ENCODE measurements at places on chromosomes 7 and 10. TPM values are rescaled to one million over a fixed set of nuclear protein-coding genes. Genes with fewer than 3 reads are reported as not detected.

GRCh38 chr10:30170814-30171213 lies 111.4 kb upstream of the JCAD start:
- no peak for DNase-seq

DNA sequence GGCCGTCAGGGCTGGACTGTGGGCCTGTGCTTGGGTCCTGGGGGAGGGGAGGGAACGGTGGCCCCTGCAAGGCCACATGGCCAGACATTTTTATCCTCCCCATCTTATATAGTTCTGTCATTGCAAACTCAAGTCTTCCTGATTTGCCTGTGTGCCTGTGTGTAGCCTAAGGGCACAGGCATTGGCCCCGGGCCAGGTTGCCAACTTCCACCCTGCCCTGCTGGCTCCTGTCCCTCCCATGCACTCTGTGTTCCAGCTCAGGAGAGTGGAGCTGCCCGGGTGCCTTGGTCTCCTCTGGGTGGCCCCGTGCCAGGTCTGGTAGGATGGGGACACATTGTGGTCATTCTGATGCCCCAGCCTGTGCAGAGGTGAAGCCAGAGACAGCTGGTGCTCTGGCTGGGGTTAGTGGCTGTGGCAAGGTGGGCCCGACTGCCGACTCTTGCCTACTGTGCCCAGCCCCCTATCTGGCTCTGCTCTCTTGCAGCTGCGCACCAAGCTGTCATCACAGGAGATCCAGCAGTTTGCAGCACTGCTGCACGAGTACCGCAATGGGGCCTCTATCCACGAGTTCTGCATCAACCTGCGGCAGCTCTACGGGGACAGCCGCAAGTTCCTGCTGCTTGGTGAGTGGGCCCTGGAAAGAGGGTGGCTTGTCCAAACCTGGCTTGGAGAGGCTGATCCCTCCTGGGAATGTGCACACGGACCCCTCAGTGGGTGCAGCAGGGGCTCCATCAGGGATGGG lies 14.8 kb downstream of the NACAD start:
- no peak for DNase-seq

- DNase-seq, result no peak
Measured at GRCh38 chr7:127383123-127383835, 9.2 kb downstream of the ZNF800 start.

DNA sequence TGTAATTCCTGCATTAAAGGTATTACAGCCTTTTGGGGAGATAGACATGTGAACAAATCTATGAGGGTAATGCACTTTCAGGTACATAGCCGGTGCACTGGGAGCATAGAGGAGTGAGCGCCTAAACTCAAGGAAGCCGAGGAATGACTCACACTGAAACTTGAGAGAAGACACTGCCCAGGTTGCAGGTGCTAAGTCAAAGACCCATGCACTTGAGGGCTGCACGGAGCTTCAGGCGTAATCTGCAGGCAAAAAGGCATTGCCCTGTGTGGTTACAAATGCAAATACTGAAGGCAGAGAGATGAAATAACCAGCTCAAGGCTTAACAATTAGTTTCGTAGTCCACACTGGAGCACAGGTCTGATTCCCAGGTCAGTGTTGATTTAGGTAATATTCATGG lies 51.0 kb upstream of the OSBPL3 start:
- peak; percentile 40 for DNase-seq

The HOXA5 gene
- 23.6 TPM for total RNA-seq

The ANLN gene
- total RNA-seq, result 13.3 TPM

All from Peyer's patch (tissue), 4 donors.